Fibroblast of the aortic adventitia (primary cell): ENCODE measurements at places on chromosomes 12 and 14.
A peak's percentile ranks its signal among the peaks of the same experiment; 100 is the strongest.

- peak; percentile 21 for DNase-seq
Measured at GRCh38 chr14:55963295-55963694, 154.9 kb upstream of the PELI2 start.

DNA sequence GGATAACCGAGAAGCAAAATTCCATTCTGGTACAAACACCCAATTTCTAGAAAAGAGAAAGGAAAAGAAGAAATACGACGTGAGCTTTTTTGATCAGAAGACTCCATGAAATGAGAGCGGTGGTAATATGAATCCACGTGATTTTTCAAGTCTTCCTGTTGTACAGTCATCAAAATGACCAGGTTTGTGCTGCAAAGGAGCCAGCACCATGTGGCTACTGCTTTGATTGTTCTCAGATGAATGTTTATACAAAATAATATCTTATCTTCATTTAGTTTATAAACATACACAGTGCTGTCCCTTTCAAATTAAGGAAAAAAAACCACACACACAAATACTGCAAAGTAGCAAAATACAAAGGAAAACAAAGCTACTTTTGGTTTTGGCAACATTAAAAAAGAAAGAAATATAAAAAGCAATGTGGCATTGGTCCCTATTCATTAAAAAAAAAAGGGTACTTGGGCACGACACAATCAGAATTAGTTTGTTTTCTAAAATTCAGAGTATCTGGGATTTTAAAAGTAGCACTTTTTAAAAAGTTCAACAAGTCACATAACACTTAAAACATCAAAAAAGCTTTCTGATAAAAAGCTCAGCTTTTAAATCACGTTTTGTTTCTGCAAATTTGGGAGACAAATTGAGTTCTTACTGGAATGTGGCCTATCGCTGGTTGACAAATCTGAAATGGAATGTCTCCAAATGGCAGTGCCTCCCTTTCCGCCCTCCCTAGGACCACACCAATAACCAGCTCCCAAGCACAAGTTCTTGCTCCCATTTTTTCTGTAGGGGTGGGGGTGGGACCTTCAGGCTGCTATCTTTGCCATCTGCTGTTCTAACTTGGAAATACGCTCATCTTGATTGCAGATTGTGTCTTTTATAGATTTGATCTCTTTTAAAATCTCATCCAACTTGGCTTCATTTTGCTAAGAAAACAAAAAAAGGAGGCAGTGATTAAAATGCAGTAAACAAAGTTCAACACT is 13.2 kb upstream of the SELPLG start:
- peak; percentile 54 for DNase-seq

GRCh38 chr12:24823808-24824515 is 124.9 kb downstream of the BCAT1 start:
- DNase-seq, result no peak

DNA sequence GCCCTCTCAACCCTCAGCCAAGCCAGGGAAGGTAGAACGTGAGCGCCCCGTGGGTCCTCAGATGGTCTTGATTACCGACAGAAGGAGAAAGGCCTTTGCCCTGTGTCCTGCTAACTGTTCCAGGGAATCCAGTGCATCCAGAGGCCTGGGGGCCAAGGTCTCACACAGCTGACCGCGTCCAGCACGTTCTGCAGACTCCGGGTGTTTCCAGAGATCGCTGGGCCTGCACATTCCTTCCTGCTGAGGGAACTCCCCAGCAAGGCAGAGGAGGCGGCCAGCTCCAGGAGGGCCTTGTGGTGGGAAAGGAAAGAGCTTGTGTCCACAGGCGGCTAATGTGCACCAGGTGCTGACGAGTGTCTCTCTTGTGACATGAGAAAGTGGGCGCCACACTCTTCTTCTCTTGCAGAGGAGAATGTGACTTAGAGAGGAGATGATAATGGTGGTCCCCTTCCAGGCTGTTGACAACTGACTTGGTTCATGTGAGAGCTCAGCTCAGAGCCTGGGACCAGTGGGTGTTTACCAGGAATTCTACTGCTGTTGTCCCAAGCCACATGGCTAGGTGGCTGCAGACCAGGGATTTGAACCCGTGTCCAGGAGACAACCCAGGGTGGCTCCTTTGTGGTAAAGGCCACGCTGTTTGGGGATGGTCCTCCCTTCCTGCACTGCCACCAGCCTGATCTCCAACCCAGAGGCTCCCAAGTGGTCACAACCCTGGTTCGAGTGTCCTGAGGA is 46.8 kb upstream of the DLK1 start:
- DNase-seq, result peak; percentile 62

- no peak for DNase-seq
Measured at GRCh38 chr12:7729746-7730145, 17.4 kb downstream of the CLEC4C start.

GRCh38 chr14:98954349-98955000 is 317.5 kb downstream of the BCL11B start:
- no peak for DNase-seq

DNA sequence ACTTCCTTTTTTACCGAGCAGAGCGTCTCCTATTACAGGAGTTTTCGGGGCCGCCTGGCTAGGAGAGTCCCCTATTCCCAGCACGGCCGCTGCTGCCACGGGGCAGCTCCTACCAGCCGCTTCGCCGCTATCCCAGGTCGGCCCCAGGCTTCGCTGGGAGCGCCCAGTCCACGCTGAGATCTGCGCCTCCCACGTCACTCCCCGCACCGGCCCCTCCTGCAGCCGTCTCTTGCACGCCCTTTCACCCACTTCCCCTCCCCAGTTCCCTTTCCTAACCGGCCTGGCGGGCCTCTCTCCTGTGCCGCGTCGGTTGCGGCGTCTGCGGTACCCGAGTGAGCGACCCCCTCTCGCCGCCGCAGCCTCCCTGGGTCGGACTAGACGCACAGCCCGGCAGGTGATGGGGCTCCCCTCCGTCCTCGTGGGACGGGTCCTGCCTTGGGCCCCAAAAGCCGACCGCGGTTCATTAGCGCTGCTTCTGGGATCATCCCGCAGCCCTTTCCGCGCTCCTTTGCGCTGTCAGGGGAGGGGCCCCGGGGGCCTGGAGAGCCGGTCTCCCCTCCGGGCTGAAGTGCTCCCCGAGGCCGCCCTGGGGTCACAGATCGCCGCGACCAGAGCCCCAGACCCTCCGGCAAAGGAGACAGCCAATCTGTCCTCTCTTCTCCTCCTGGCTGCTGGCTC is 1318.4 kb downstream of the TMEM121 start:
- DNase-seq, result no peak

DNA sequence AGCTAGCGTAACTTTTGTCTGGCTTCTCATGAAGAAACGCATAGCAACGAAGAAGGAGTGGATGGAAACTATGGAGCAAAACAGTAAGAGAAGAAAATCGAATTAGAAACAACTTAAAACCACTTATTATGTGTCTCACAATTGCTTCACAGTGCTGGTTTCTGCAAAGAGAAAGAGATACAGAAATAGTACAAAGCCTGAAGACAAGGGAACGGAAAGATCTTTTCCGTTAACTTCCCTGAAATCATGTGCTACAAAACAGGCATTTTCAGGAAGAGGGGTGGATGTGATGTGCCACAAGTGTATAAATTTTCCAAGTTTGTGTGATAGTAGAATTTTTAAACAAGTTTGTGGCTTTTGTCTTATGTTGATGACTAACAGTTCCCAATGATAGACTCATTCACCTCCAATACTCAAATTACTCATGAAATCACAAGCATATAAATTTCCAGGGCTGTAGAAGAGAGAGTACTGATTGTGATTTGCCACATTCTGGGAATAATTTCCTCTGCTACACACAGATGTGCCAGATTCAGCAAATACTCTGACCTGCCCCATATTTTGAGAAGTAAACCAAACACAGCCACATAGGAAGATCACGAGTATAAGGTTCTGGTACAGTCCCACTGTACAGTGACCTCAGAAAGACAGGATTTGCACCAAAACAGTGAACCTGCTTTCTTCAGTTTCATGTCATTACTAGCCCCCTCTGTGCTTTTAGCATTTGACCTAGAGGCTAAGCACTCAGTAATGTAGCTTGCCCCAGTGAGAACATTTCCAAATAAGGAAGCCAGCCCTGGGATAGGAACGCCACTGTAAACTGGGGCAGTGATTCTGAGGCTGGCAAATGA is 41.4 kb upstream of the PPFIA2 start:
- peak; percentile 1 for DNase-seq

DNA sequence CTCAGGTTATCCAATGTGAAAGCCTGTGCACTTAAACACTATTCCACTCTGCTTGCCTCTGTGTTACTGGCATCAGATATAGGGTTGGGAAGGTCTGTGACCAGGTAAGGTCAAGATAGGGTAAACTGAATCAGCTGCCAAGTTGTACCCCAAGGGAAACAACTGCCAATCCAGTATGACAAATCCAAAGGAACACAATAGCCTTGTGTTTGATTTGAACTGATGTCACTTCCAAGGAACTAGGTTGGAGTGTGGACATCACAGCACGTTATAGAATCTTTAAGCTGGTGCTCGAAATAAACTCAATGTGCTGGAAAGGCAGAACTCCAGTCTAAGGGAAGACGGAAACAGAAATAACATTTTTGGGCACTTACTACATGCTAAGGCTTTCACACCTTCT is 223.4 kb upstream of the BTG1 start:
- no peak for DNase-seq

DNA sequence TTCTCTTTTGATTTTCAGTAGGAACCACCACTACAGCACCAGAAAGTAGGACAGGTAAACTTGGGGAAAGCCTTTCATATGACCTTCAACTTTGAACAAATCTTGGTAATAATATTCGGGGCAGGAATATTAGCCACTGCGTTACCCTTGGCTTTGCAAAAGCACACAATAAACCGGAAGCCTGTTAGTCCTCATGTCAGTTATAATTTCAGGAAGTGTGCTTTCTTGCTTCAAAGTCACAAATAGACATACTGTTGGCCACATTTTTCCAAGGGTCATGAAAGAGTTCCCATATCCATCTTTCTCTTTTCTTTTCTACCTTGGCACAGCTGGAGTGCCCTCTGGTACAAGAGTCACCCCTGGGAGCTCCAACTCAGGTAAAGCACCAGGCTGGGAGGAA is 167.2 kb upstream of the CNTN1 start:
- no peak for DNase-seq

DNA sequence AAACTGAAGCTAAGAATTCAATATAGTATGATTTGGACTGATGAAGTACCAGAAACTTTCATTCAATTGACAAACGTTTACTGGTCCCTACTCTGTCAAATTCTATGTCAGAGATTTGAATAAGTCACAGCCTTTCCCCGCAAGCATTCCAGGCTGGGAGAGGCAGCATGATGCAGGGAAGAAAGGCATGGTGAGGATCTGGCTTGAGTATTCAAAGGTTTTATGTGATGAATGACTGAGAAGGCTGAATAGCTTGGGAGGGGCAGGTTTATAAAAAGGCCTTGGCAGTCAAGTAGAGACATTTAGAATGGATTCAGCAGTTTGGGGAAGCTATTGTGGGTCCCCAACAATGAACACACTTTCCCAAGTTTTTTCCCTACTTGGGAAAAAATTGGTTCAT is 431.8 kb downstream of the DPF3 start:
- no peak for DNase-seq

DNA sequence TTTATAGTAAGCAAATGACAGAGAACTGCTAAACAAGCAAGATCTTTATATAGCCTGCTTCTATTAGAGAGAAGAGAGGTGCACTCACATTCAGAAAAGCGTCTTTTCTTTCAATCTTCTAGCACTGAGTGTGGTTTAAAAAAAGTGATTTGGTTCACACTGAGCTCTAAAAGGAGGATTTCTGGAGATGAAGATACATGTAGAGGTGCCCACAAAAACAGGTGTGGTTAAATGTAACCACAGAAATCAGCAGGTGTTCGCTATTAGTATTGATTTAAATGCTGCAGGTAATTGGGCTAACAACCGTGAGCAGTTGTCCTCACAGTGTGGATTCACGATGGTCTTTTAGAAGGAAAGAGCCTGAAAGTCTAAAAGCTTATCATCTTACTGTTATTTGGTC is 10.7 kb downstream of the PKP2 start:
- DNase-seq, result no peak

DNA sequence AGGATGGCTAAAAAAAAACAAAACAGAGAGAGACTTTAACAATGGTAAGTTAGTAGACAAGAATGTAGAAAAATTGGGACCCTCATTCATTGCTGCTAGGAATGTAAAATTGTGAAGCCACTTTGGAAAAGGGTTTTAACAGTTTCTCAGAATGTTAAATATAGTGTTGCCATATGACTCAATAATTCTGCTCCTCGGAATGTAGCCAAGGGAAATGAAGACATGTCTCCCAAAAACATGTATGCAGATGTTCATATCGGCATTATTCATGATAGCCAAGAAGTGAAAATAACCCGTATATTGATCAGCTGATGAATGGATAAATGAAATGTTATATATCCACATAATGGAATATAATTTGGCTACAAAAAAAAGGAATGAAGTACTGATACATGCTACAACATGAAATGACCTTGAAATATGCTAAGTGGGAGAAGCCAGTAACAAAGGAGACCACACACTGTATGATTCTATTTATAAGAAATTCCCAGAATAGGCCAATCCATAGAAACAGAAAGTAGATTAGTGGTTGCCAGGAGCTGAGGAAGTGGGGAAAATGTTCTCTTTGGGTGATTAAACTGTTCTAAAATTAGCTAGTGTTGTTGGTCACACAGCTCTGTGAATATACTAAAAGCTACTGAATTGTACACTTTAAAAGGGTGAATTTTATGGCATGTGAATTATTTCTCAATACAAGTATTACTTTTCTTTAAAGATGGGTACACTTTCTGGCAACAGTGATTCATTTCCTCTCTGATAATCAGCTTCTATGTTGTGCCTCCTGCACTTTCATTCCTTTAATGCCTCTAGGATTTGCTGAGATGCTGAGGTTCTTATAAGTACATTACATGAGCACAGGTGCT is 132.5 kb downstream of the DAAM1 start:
- DNase-seq, result peak; percentile 75

DNA sequence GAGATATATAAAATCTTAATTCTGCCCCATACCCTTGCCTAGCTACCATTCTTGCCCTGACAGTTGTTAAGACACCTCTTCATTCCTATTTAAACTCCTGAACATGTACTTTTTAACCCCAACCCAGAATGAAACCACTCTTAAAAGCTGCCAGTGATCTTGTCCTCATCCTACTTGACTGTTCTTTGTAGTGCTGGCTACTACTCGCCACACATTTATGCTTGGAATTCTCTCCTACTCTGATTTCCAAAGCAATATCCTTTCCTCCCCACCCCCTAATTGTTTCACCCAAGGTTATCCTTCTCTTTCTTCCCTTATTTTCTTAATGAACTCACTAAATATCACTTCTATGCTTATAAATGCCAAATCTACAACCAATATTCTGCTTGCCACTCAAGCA is 4.1 kb downstream of the NFYB start:
- DNase-seq, result no peak

DNA sequence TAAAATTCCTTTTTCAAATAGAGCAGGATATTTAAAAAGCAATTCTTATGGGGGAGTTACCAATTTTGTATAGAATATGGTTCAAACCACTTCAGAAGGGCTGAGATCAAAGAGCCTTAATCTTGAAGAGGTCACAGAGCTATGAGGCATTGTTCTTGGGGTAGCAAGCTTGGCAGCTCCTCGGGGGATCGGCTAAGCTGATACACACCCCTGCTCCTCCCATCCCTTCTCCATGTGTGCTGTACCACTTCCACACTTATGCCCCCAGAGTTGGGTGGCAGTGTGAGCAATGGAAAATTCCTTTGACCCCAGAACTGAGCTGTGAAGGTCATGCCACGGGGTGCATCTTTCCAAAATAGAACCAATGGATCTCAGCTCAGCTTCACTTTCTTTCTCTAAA is 15.0 kb upstream of the TMEM30B start:
- no peak for DNase-seq
